Stimulated activated CD4-positive, alpha-beta T cell treated with anti-CD3 and anti-CD28 coated beads, Interleukin-4, amount 100 ng/mL, for 24 hours (primary cell): ENCODE measurements at places on chromosomes 12 and 14.

DNA sequence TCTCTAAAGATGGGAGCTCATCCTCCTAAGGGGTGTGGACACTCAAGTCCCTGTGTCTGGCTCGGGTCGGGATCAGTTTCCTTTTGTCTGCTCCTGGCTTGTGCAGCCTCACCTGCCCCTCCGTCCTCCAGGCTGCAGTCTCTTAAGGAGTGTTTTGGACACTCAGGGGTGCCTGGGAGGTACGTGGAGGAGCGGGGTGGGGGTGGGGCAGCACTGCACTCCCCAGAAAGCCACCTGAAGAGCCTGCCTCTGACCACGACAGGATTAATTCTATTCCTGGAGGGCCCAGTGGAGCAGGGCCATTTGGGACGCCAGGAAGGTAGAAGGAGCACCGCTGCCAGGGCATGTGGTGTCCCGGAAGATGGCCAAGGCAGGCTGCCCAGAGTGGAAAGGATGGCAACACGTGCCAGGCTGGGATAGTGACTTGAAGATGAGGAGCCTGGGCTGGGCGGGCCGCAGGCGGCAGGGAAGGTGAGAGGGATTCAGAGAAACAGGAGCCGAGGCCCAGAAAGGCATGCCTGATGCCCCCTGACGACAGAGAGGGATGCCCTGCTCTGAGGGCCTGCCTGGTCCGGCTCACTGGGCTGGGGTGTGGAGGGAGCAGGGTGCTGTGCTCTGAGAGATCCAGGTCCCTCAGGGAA lies 14.8 kb upstream of the LRTM2 start:
- no peak for DNase-seq

DNA sequence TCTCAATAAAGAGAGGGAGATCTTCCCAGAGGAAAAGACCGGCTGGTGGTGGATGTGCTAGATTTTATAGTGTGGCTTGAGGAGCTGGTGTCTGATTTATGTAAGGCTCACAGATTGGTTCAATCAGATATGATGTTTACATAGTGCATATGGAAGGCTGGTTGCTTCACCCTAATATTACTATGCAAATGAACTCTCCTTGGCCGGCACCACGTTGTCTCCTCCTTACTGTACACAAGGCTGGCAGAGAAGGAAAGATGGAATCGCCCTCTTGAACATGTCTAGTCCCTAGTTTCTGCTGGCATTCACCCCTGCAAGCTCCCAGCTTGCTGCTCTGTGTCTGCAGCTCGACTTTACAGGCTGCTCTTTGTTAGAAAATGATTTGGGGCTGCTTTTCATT lies 8.9 kb downstream of the FAM186A start:
- no peak for DNase-seq

DNA sequence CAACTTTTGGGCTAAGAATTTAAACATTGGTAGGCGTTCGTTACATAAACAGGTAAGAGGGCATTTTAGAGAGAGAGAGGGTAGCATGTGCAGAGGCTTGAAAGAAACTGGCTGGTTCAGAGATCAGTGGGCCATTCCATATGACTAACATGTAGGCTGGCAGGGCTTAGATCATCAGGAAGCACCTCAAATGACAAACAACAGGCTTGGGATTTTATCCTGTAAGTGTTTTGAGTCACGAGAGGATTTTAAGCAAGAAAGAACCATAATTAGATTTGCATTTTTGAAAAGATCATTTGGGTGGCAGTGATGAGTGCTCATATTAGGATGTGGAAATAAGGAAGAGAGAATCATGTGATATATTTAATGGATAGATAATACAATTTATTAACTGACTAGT lies 8.7 kb upstream of the PLEKHA5 start:
- DNase-seq, result no peak

DNA sequence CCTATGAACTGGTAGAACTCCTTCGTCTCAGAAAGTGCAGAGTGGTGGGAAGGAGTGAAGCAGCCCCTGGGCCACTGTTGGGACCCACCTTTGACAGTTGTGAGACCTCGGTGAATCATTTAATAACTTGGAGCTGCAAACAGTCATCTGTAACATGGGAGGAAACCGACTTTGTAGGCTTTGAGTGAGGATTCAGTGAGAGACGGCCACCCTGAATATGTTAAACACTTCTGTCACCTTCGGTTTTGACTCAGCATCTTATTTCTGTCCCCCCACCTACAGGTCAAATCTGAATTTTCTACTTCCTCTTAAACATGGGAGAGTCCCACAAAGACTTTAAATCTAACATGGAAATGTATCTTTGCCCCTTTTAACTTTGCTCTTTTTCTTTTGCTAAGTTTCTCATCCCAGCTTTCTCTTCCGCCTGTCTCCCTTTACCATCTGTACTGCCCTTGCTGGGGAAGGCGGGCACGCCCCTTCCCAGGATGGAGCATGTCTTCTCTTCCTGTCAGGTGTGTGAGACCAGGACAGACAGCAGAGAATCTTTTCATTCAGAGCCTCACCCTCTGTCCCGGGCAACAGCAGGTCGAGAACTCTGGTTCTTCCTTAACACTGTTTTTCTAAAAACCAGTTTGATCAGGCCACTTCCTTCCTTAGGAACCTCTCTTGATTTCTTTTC lies 37.1 kb downstream of the ZC3H14 start:
- DNase-seq, result peak; percentile 45

- no peak for DNase-seq
Observed at GRCh38 chr14:64706119-64706592, 1.9 kb downstream of the PLEKHG3 start.

DNA sequence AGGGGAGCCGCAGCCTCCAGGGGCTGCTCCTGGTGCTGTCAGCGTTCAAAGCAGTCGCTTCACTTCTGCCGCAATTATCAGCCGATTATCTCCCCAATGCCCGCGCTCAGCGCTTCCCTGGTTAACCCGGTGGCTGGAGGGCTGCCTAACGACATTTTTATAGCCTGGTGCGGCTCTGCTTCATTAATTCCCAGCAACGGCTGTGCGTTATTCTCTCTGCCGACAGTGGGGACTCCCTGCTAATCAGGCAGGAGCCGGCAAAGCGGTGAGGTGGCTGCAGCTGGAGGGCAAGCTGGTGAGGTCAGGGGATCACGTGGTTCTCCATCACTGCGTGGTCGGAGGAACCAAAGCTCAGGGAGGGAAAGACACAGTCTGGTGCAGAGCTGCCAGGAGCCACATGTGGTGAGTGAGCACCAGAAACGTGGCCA lies 62.9 kb downstream of the GLRX5 start:
- DNase-seq, result no peak

GRCh38 chr12:27467641-27468040 lies 21.1 kb downstream of the SMCO2 start:
- no peak for DNase-seq

GRCh38 chr14:67187826-67188225 lies 1.4 kb upstream of the GARIN2 start:
- DNase-seq, result no peak

DNA sequence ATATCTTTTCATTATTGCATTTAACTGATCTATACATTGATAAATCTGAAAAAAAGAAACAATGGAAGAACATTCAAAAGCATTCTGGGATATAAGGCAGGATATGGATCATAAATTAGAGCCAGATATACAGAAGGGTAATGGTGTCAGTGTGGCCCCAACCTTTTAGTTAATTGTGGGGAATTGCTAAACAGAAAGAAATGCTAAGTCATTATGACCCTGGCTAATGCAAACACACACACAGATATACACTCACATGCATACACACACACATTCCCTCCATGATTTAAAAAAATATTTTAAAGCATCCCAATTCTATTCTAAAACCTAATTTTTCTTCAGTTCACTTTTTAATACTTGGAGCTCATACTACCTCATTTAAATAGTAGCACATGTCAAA lies 404.5 kb downstream of the BCAT1 start:
- no peak for DNase-seq

- DNase-seq, result no peak
Observed at GRCh38 chr12:99523853-99524252, 123.7 kb upstream of the GARIN6 start.

DNA sequence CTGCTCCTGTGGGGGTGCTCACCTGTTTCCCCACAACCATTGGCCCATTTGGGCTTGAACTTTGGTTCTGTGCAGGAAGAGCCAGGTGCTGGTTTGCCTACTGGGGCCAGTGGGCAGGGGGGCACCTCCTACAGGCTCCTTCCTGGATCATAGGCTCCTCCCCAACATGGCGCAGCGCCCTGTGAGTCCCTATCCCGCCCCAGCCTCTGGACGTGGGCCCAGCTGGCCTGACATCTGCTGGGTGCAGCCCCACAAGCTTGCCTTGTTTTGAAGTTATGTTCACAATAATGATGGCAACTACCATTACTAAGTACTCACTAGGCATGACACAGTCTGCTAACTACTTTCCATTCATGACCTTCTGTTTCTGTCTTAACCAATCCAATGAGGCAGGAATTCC lies 147.8 kb downstream of the RBM19 start:
- no peak for DNase-seq
